Renal cortex interstitium (tissue), 15 donors: ENCODE measurements at places on chromosomes 11 and 22.

- no peak for DNase-seq
Measured at GRCh38 chr11:15336021-15336420, 221.3 kb downstream of the INSC start.

DNA sequence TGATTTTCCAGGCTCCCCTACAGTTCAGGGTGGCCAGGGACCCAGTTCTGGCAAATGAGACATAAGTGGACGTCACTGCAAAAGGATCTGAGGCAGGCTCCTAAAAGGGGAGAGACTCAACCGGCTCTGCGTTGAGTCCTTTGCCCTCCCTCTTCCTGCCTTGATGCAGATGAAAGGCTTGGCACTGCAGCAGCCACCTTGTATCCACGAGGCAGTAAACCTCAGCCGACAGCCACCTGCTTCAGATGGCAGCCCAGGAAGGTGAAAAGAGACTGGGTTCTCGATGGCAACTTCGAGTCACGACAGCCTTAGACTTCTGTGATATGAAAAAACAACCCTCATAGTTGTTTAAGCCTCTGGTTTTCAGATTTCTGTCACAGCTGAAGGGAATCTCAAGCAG is 14.7 kb upstream of the TREH start:
- no peak for DNase-seq

DNA sequence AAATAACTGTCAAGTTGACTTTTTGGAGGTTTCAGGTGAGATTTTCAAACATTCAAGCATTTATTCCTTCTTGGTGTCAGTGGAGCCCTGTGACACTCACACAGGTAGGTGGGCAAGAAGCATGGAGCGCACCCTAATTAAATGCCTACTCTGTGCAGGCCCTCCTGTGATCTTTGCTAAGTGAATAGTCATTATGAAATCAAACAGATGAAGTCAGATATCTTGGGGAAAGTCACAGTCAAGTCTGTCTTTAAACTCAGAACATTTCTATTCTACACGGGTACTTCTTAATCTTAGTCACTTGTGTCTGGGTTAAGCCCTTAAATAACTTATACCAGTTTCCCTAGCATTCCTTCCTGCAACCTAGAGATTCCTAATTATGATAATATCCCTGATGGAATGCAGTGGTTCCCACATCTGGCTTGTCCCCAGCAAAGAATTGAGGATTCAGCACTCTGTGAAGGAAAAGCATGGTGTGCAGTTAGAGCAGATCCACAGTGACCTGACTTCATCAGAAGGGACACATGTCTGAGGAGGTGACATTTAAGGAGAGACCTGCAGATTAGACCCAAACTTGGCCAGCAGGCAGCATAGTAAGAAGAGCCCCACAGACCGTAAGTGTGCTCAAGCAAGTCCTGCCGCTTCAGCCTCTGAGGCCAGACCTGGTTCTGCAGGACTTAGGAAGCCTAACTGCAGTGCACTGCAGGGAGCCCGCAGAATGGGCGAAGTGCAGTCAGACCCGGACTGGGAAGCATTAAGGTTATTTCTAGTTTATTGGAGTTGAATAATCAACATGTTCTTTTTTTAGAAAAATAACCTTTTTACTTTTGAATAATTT is 85.3 kb upstream of the GAL start:
- DNase-seq = no peak

GRCh38 chr22:21611210-21611977 is 18.4 kb downstream of the YDJC start:
- no peak for DNase-seq

DNA sequence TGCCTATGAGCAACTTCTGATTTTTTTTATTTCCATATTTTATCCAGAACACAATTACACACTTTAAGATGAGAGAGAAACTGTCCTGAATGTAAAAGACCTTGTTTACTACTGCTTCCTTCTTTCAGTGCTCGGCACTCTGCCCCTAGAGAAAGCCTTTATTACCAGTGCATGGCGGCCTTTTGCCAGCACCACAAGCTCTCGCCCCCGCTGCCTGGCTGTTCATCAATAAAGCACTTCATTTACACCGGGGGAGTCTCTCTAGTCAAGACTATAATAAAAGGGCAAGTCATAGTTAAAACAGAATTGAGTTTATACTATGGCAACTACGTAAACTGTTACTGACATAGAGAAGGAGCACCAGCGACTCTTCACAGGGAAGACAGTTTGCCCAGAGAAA is 259.5 kb downstream of the CADM1 start:
- no peak for DNase-seq

DNA sequence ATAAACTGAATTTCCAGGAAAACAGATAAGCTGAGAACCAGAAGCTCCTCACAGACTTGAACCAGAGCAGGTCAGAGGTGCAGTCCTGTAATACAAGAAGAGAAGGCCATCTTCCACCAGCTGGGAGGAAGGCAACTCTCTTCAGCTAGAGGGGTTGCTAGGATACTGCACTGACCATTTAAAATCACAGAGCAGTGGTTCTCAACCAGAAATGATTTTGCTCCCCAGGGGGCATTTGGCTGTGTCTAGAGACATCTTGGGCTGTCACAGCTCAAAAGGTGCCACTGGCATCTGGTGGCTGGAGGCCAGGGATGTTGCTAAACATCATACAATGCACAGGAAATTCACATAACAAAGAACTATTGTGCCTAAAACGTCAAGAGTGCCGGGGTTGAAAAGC is 17.2 kb downstream of the OPCML start:
- DNase-seq = no peak

- DNase-seq = no peak
Measured at GRCh38 chr11:102773386-102773785, 7.0 kb downstream of the MMP10 start.

GRCh38 chr11:67314218-67314617 is 10.9 kb downstream of the SSH3 start:
- no peak for DNase-seq

DNA sequence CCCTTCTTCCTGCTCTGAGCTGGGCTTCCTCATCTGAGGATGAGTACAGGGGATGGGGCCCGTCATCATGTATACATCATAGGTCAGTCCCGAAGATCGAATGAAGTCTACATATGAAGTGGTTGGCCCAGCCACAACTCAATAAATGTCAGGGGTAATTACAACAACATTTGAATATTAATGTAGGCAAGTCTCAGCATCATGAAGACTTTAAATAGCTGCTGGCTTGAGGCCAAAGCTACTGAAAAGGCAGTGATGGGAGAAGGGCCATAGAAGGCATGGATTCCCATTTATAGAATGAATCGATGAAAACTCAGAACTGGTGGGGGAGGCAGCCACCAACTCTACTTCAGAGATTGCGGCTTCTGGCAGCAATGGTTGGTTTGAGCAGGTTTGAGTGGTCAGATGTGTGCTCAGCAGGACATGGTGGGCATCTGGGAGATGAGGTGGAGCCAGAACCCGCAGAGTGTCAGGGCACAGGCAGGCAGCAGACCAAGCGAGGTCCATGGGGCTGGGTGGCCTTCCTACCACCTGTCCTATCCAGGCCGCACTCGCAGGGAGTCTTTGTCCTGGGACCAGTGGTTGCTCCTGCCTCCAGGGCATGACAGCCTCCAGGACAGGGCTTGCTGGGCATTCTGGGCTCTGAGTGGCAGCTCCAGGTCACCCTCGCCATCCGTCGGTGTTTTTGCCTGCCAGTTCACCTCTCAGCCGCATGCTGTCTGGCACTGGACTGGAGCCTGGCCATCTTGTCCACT is 919.1 kb downstream of the TBC1D22A start:
- DNase-seq = no peak

- DNase-seq = no peak
Measured at GRCh38 chr11:66970371-66970806, 4.7 kb upstream of the C11orf86 start.

- no peak for DNase-seq
Measured at GRCh38 chr11:86765203-86765602, 35.1 kb upstream of the PRSS23 start.

- DNase-seq = no peak
Measured at GRCh38 chr11:79404325-79404724, 36.5 kb downstream of the TENM4 start.

GRCh38 chr11:120564573-120565311 is 53.2 kb downstream of the GRIK4 start:
- no peak for DNase-seq

DNA sequence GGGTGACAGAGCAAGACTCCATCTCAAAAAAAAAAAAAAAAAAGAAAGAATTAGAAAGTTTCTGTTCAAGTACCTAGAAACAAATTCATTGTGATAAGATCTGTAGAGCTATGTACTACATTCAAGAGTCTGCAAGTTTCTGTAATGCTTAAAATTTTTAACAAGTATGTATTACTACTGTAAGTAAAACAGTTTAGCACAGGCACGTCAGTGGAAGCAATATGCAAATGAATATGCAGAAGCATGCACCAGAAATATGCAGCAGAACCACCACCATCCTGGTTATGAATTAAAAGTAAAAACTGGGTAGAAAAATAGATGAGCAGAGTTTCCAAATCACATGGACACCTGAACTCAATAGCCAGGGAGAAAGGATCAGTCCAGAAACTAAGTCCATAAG is 19.3 kb downstream of the SBF2 start:
- no peak for DNase-seq

GRCh38 chr11:126474220-126474619 is 118.7 kb downstream of the ST3GAL4 start:
- DNase-seq = no peak

- no peak for DNase-seq
Measured at GRCh38 chr22:24409707-24410106, 17.7 kb upstream of the ADORA2A start.

- DNase-seq = no peak
Measured at GRCh38 chr11:116725434-116726221, 47.2 kb downstream of the BUD13 start.

- DNase-seq = no peak
Measured at GRCh38 chr11:44229624-44230023, 80.3 kb downstream of the ALX4 start.

DNA sequence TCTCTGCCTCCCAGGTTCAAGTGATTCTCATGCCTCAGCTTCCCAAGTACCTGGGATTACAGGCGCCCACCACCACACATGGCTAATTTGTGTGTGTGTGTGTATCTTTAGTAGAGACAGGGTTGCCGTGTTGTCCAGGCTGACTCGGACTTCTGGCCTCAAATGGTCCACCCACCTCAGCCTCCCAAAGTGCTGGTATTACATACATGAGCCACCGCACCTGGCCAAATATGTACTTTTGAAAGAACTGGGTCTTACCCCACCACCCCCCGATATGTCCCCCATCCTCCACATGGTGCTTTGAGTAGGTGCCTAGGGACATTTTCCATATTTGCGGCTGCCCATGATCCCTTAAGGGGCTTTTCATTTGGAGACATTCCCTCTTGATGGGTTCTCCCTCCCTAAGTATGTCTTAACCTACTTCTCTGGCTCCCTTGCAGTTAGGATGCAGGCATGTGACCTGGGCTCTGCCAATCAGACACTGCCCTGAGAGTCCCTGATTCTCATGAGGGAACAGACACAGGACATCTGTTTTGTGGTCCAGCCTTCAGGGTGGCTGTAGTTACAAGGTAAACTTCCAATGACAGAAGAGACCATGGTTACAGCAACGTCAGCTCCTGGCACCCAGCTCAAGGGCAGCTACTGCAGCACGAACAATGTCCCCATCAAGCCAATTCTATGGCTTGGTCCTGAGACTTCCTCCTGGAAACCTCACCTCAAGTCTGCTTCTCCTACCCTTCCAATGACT is 48.4 kb downstream of the CHST1 start:
- DNase-seq = no peak

GRCh38 chr11:27184458-27185312 is 144.1 kb downstream of the BBOX1 start:
- DNase-seq = no peak

DNA sequence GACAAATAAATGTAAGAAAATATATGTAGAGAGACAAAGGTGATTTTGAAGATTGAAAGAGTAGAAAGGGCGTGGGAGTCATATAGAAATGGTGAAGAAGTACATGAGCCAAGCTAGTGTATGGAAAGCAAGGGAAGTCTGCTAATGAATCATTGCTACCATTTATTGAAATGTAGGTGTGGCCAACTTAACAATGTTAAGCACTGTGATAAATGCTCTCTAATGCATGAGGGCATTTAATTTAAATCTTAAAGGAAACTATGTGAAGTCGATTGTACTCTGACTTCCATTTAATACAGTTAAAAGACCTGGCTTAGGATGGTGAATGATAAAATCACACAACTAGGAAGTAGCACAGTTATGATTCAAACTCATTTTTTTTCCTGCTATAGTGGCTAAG is 219.9 kb downstream of the CASP12 start:
- no peak for DNase-seq

DNA sequence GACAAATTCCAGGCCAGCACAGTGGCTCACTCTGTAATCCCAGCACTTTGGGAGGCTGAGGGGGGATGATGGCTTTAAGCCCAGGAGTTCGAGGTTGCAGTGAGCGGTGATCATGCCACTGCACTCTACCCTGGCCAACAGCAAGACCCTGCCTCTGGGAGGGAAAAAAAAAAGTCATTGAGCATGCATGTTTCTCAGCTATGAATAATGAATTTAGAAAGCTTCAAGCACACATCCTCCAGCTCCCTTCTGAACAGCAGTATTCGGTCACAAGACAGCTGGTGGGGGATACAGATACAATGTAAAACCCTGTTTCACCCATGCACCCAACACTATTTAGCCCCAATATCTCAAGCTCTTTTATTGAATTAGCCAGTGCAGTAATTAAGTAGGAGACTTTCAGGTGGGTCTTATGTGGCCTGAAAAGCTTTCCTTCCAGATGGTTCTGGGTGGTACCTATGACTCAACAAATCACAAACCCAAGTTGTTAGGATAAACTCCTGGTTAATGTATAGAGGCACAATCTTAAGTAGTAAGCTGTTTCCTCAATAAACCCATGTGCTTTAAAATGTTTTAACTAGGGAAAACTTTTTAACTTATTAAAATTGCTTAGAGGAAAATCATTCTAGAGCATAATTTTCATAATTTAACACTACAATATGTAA is 13.4 kb downstream of the PRDM10 start:
- DNase-seq = no peak

DNA sequence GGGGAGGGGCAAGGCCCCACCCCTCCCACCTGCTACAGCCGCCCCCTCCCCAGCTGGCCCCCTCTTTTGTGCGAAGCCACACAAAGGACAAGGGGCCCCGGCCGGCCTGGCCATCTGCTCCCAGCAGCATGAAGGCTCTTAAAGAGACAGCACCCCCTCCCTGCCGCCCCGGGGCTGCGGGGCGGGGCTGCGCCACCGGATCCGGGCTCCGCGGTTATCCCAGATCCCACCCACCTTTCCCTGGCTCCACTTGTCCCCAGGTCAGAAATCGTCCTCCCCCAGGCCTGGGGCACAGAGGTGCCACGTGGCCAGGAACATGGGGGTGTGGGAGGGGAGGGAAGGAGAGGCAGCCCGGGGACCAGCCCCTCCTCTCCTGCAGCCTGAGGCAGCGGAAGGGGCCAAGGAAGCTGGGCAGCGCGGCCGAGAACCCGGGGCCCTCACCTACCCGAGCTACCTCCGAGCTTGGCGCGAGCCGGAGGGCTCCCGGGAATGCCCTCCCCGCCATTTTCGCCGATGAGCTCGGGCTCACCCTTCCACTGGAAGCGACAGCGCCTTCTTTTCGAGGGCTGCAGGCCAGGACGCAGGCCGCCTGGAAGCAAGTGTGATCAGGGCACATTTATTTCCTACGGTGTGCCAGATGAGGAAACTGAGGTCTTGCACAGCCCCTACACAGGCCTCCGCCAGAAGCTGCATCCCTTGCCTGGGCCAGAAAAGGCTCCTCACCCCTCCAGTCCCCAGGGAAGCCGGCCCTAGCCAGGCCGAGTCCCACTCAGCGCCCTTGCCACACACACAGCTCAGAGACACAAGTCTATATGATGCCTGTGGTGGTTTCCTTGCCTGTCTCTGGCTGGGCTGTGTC is 2.5 kb upstream of the RCOR2 start:
- DNase-seq = no peak

- no peak for DNase-seq
Measured at GRCh38 chr22:25169278-25170031, 30.2 kb upstream of the CRYBB3 start.
